ENCODE measurements at places on chromosomes 5 and 9.

DNA sequence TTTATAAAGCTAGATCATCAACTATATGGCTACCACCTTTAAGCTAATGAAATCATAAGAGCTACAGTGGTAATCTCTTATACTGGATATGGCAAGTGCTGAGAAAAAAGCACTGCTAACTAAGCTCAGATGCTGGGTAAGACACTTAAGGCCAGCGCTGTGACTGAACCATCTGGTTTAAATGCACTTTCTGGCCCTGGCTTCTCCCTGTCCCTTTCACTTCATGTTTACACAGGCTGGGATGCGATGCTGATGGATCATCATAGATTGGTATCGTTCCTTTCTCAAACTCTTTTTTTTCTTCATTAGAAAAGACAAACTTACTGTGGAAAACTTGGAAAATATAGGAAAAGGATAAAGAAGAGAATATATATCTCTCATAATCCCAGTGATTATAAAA is 52.3 kb downstream of the KIF24 start:
- DNase-seq, result no peak

DNA sequence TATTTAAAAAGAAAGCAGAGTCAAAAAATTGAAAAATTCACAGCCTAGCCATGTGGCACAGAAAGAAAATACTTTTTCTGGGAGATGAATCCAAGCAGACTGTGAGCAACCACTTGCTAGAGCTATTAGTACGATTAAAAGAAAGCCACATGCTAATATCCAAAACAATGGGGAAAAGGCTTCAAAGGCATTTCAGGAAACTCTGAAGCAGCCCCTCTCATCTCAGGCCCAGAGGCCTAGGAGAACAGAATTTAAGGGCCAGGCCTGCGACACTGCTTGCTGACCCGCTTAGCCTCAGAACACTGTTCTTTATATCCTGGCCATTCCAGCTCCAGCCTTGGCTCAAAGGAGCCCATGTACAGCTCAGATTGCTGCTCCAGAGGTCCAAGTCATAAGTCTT is 1257.0 kb upstream of the CDH18 start:
- no peak for DNase-seq

- DNase-seq, result no peak
These were observed 6.6 kb upstream of the AOPEP start for GRCh38 chr9:94719878-94720277.

DNA sequence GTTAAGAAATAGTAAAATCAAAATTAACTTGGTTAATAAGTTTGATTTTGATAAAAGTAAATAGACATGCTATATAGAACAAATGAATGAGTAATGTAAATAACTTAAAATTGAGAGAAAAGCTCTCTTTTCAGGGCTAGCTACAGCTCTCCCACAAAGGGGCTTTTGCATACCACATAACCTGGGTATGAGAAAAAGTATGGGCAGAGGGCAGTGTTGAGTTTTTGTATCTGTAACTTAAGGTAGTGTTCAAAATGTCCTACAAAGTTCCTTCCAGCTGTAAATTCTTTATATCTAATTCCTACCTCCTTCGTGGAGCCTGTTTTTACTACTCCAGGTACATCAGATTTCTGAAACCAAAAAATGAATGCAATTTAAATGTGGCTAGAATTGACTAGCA is 18.9 kb upstream of the TTC33 start:
- no peak for DNase-seq

DNA sequence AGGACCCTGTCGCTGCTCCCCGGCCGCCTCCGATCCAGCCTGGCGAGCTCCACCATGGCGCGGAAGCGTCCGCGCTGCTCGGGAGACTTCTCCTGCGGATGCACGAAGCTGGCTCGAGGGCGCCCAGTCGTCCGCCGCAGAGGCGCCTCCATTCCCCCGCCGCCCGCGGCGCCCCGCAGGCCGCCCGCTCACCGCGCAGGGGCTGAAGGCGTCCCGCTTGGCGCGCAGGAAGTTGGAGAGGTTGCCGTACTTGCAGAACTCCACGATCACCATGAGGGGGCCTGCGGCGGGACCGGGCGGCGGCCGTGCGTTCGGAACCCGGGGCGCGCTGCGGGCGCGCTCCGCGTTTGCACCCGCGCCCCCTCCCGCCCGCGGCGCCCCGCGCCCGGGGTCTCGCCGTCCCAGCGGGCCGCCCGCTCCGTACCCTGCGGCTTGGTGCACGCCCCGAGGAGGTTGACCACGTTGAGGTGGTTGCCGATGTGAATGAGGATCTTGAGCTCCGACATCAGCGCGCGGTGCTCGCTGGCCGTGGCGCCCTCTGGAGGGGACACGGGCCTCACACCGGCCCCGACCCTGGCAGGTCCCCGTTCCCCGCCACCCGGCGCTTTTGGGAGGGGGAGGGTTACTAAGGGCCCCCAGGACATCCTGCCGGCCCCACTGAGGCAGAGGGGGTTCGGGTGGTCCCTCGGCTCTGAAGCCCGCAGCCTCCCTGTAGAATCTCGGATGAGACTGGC is 27.7 kb upstream of the SCGB3A1 start:
- peak; percentile 31 for DNase-seq

GRCh38 chr9:73162987-73163768 is 11.5 kb downstream of the ANXA1 start:
- DNase-seq, result peak; percentile 55

GRCh38 chr5:145660897-145661640 is 174.1 kb downstream of the PRELID2 start:
- no peak for DNase-seq

- DNase-seq, result no peak
These were observed 6.9 kb downstream of the LPCAT1 start for GRCh38 chr5:1516615-1517601.

DNA sequence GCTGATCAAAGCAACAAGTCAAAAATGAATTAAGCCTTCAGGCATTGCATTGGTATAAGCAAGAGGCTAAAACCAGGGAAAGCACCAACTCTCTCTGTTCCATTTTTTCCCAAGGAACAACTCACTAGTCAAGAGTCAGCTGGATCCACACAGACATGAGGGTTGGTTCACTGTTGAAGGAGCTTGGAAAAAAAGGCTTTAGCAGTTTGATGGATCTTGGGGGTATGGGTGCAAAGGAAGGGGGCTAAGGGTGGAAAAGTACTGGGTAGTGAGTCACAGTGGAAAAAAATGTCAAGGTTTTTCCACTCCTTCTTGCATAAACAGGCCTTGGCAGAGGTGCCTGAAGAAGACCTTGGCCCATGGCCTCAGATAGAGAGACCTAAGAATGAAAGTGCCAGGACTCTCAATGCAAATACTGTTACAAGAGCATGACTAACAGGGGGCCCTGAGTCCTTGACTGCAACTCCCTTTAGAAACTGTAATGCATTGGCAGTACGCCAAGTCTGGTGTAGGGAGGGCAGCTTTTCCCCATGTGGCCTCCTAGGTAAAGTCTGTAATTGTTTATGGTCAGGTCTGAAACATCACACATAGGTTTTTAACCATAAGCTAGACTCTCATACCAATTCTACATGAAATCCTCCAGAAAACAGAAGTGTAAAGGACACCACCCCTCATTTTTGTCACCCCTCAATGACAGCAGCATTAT is 23.7 kb downstream of the ACTL7A start:
- DNase-seq, result no peak

DNA sequence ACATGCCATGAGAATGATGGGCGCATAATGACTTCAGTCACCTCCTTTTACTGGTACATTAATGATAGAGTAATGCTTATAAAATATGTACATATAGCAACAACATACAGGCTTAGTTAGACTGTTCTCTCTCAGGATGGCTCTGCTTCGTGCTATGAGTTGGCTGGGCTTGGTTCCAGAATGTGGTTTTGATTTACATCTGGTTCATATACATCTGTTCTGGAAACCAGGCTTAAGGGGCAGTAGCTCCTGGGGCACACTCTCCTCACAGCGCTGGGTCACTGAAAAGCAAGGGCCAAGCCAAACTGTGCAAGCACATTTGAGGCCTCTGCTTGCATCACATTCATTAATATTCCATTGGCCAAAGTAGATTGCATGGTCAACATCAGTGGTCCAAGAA is 44.9 kb downstream of the PCSK1 start:
- no peak for DNase-seq

DNA sequence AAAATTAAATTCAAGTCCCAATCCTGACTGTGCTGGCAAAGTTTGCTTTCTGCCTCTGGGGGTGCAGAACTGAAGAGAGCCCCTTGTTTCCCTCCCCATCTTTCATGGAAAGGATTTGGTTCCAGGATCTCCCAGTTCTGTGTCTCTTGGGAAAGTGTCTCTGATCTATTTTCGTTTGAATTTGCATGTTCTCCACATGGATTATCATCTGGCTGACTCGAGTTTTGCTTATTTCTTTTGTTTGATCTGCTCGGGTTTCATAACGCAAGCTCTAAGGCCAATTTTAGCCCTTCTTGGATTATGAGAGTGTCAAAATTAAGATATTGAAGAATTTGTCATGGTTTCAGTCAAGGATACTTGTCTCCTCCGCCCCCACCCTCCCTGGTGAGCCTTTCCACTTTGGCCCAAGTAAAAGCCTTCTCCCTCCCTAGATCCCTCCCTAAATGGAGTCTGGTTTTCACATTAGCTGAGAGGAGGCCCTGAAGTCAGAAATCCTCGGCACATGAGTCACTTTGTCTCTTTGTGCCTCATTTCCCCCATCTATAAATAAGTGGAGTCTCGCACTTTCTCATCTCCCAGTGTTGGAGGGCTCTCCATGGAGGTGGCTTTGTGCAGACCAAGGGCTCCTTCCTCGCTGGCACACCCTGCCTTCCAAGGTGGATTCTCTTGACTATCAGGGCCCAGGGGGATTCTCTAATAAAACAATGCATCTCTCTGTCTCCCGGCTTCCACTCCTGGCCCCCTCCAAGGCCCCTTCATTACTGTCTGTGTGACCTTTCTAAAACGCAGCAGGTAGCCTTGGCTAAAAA is 17.3 kb downstream of the ADRB2 start:
- DNase-seq, result no peak

DNA sequence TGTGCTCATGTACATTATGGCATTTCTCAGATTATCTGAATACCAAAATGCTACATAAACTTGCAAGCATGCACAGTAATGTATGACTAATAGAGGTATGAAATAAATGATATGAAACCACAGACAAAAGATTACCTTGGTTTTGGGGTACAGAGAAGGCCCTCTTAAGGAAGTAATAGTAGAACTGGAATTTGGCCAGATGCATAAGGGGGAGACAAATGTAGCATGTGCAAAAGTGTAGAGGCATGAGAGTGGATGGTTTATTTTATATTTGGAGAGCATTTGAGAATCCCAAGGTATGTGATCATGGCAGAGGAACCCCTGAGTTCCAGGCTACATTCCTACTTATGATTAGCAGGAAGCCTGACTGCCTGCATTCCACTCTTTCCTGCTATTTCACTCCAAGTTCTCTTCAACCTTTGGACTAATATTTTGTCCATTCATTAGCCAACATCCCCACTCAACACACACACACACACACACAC is 74.2 kb downstream of the MAMDC2 start:
- DNase-seq, result no peak

- no peak for DNase-seq
These were observed 50.9 kb upstream of the HSPB3 start for GRCh38 chr5:54404568-54404967.

DNA sequence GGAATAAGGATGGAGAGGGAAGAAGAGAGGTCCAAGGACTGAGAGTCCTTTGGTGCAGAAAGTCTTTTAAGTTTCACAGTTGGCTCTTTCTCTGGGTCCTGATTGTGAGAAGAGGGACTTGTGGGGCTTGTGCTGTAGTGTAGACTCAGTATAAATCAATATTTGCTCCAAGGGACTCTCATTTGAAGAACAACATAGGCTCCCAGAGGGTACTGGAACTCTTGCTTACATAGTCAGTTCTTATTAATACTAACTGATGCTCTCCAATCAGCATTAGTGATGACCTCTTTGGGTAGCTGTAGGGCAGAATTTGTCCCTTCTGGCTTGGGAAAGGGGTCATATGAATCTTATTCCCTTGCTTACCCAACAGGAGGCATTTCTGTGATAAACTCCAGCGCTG is 62.5 kb upstream of the CXCL14 start:
- DNase-seq, result no peak

- no peak for DNase-seq
These were observed 10.5 kb downstream of the LHX6 start for GRCh38 chr9:122218071-122218934.

DNA sequence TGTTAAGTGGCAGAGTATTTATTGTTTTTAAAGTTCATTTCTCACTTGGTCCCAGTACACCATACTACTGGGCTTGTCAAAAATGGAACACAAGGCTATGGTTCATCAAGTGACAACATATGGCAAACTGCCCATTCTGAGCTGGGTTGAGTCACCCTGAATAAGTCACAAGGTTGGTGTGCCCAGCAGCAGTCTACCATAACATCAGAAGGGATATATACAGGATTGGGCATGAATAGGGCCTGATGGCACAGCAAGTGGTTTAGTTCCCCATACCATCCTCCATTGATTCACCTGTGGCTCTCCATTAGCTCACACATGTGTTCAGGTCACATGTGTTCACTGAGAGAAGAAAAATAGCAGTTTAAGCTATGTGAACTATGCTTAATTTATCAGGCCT is 249.8 kb upstream of the PRDM9 start:
- no peak for DNase-seq

DNA sequence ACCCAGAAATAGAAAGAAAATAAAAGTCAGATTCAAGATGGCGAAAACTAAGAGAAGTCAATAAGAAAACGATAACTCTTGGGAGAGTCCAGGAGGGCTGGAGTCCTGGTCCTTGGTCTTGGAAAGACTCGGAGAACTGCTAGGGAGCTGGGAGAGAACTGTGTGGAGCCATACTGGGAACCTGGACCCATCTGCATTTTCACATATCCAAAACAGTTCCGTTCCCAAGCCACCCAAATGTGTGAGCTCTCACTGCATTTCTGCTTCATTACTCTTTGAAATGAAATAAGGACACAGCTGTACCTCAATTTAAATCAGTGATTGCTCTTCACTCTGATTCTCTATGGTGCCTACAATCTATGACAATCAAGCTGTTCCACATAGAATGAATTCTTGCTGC is 68.1 kb upstream of the CER1 start:
- DNase-seq, result no peak

- DNase-seq, result no peak
These were observed 50.8 kb downstream of the GABBR2 start for GRCh38 chr9:98657897-98658296.

GRCh38 chr9:92617951-92618510 is 51.9 kb downstream of the IPPK start:
- no peak for DNase-seq
